ENCODE measurements at places on chromosomes 2 and 18.

- DNase-seq = no peak
Observed at GRCh38 chr2:39875182-39875913, 96.3 kb upstream of the THUMPD2 start.

- DNase-seq = no peak
Observed at GRCh38 chr2:146642066-146642465, 1202.8 kb upstream of the ACVR2A start.

DNA sequence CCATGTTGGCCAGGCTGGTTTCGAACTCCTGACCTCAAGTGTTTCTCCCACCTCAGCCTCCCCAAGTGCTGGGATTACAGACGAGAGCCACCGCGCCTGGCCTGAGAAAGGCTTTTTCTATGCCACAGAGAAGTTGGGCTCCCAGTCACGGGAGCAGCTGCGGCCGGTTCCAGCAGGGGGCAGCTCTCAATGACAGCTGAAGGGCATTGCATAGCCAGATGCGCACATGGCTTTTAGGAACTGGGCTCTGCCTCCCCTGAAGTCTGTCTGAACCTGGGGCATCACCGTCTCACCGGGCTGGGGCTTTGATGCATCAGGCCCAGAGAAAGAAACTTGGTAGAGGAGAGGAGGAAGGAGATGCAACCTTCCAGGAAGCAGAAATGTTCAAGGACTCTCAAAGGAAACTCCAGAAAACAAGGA is 84.2 kb upstream of the LAPTM4A start:
- peak; percentile 2 for DNase-seq

- DNase-seq = peak; percentile 81
Observed at GRCh38 chr18:62714671-62715435, 488 bp upstream of the PHLPP1 start.

DNA sequence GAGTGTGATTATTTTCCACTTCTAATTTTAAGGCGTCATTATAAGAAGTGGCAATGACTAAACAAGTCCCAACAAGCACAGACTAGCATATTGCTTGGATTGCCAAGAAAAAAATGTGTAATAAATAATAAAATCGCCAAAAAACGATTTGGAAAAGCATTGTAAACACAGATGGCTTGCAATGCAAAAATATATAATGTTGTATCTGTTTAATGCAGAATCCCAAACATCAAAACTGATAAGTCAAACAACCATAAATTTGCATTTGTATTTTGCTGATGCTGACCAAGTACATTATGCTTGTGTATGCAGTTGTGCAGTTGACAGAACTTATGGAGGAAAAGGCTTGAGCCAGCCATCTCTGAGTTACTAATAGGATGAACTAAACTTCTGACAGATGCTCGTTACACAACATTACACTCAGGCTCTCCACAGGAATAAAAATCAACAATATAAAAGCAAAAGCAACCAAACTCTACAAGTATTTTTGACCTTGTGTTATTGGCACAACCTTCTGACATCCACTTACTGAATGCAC is 68.1 kb downstream of the DNER start:
- DNase-seq = no peak

DNA sequence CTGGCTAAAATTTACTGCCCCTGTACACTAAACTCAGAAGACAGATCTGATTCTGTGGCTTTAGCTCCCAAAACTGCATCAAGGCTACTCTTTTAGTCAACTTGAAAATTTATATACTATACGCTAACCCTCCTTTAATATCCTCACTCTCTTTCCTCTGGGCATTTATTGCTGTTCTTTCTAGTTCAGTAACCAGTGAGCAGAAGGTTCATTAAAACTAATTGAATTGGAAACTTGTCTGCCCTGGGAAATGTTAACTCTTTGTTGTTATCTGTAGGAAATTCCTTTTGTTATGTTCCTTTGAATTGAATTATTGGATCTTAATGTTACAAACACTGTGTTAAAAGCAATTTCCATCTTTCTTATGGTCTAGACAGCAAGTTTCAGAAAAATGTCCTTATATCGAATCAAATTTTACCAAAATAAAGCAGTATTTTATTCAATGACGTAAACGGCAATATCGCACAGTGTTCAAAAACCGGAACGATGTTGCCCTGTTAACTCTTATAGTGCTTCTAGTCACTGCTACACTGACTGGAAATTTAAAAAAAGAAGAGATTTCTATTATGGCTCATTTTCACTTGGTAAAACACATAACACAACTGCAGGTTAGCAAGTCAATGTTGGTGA is 168.3 kb downstream of the NR4A2 start:
- DNase-seq = no peak

- no peak for DNase-seq
Observed at GRCh38 chr2:160918906-160919503, 241.2 kb upstream of the TANK start.

DNA sequence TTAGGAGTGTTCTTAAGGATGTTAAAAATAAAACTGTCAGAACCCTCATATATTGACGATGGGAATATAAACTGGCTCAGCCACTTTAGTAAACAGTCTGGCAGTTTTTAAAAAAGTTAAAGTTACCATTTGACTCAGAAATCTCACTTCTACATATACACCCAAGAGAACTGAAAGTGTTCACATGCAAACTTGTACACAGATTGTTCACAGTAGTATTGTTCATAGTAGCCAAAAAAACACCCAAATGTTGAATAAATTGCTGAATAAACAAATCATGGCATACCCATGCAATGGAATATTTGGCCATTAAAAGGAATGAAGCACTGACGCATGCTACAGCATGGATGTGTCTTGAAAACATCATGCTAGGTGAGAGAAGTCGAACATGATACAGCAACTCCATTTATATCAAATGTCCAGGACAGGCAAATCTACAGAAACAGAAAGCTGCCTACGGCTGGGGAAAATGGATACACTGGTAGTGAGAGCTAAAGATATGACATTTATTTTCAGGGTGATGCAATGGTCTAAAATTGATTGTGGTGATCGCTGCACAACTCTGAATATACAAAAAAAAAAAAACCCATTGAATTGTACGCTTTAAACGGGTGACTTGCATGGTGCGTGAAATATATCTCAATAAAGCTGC is 10.1 kb downstream of the RPL31 start:
- no peak for DNase-seq

DNA sequence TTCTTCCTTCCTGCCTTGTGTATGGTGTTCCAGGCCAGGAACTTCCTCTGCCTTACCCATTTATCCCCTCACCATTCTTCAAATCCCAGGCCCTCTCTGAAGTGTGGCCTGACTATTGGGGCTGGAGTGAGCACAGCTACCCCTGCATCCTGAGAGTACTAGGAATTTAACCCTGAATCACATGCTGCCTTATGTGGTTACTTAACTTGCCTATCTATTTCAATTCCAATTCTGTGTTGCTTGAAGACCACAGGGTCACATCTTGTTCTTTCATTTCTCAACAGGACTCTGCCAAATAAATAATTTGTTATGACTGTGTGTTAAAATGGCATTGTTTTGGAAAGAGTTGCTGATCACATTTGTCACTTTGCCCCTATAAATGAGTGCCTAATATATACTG is 108.6 kb downstream of the CERS6 start:
- no peak for DNase-seq

DNA sequence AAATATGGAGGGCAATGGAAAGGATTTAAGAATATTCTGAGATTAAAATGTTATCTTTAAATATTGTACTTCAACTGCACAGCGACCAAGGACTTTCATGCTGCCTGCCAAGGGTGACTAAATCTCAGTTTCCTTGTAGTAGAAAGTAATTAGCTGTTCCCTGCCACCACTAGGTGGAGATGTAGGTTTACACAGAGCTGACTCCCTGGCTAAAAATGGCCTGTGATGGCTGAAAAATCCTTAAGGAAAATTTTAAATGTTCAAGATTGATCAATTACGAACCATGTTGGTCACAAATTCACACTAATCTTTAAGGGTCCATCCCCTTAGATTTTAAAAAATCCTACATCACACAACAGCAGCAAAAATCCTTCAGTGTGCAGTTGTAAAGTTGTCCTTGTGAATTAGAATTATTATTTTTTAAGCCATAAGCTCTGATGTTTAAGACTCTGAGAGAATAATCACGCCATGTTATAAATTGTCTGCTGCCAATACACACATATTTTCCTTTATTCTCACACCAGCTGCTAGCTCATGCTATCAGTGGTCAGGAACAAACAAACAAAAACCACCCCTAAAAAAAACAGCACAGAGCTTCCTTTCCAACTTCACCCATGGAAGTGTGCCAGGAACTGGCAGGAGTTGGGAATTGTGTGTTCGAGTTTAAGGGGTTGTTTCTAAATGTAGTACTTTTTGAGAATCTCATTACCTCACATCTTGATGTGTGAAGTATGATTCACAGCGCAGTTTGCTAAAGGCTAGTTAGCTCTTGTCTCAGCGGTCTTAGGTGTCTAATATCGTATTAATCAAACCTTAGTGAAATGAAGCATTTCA is 399.8 kb downstream of the TMEM182 start:
- no peak for DNase-seq

- DNase-seq = peak; percentile 38
Observed at GRCh38 chr2:8680822-8681760, 765 bp upstream of the ID2 start.

DNA sequence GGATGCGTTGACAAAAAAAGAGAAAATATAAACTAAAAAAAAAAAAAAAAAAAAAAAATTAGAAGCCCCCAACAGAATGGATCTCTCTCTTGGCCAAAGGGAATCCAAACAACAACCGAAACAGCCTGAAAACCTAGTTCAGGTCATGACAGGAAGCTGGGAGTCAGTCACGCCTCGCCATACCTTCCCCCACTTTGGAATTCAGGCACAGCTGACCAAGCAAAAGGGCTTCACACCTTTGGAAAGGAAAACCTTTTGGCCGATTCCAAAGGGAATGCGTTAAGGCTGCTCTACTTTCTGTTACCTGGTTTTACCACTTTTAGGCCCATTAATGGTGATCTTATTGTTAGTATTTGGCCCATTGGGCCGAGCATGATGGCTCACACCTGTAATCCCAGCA is 17.9 kb upstream of the RMC1 start:
- DNase-seq = no peak

GRCh38 chr2:23801396-23801795 is 125.5 kb downstream of the ATAD2B start:
- no peak for DNase-seq

DNA sequence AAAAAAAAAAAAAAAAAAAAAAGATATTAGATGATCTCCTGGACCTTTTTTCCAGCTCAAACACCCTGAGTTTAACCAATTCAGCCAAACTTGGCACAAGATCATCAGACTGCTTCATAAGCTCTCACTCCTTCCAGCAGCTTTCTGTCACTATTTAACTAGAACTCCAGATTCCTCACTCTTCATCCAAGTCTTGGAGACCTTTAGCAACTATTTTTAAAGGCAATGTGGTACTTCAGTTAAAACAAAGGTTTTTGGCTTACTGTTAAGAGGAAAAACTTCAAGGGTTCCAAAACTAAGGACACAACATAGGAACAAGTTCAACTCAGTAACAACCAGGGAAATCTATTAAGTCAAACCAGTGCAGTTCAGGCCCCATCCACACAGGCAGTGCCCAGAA is 23.2 kb downstream of the LAMA1 start:
- DNase-seq = no peak

Measured in activated CD4-positive, CD25-positive, alpha-beta regulatory T cell (primary cell).